ENCODE measurements at places on chromosomes 4 and X.

GRCh38 chr4:47391256-47391655 lies 72.2 kb downstream of the COMMD8 start:
- no peak for DNase-seq

- DNase-seq: no peak
Observed at GRCh38 chr4:149031399-149031798, 589.2 kb upstream of the NR3C2 start.

GRCh38 chr4:35520059-35520458 lies 724.3 kb downstream of the ARAP2 start:
- DNase-seq: no peak

DNA sequence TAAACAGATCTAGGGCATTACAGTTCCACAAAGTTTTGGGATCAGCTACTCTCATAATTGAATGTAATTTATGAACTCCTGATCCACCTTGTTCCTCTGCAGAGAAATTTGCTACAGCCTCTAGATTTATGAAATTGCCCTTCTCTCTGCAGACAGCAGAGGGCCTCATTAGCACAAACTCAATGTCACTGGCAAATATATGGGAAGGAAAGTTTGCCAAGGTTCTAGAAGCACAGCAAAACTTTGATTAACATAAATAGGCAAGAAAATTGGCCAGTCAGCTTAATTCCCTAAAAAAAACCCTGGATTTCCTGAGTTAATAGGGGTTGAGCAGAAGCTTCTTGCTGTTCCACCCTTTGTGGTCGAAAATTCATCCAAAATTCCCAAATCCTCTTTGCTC lies 31.5 kb downstream of the PRPS1 start:
- DNase-seq: no peak

DNA sequence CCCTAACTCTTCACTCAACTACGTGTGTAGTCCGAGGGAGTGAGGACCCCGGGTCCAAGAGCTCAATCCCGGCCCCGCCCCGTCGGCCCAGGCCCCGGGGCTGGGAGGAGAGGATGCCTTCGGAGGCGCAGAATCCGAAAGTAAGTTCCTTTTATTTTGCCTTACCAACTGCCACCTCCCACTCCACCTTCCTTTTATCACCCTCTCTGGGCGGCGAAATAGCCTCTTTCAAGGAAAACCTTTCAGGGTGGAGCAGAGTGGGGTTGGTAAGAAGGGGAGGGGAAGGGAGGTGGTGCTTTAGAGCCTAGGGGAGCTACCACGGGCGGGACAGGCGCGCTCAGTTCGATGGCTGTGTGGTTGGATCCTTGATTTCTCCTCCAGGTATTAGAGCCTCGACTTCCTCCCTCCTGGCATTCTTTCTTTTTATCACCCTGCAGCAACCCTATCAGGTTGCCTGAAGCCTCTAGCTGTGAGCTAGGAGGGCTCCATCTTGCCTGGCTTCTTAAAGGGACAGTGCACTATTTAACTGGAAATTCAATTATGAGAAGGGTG lies 191.2 kb downstream of the RRAGB start:
- no peak for DNase-seq

DNA sequence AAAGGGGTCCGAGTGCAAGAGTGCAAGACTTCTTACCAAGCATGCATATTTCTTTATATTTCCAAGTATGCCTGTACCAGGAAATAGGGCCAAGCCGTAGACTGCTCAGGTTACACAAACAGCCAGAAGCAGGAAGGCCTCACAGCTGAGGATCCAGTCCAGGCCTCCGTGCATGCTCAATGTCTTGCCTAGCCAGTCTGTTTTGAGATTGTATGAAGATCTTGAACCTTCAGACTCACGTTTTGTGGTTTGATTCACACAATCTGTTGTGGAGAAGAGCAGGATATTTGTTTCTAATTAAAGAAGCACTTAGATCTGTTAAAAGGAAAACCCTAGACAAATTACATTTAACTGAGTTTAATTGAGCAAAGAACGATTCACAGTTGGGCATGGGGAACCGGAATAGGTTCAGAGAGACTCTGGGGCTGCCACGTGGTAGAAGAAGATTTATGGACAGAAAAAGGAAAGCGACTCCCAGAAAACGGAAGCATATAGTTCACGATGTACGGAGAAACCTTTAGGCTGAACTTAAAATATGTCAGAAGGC lies 1.2 kb downstream of the MGST2 start:
- DNase-seq: no peak

- no peak for DNase-seq
Observed at GRCh38 chr4:181671672-181672071, 571.5 kb upstream of the TENM3 start.

- DNase-seq: no peak
Observed at GRCh38 chr4:105543346-105543745, 9.1 kb upstream of the ARHGEF38 start.

GRCh38 chr4:35556387-35556786 lies 687.9 kb downstream of the ARAP2 start:
- no peak for DNase-seq

- DNase-seq: no peak
Observed at GRCh38 chr4:168791376-168791775, 218.7 kb downstream of the CBR4 start.

- DNase-seq: no peak
Observed at GRCh38 chr4:59825104-59825503, 1375.0 kb upstream of the ADGRL3 start.

DNA sequence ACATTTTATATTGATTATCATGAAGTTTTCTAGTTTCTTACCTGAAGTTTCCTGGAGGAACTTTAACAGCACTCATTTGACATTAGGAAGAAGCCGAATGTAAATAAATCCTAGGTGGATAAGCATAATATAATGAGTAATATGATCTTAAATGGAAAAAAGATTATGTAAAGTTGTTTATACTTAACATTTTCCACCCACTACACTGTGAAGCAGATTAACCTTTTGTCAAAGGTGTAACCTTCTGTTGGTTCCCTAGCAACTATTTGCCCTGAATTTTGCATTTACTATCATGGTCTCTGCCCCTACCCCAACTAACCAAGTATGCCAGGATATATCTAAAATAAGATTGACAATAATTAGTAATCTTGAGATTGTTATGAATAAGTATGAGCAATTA lies at the start of gene UGT2A1:
TSS of gene UGT2A1 (minus strand) at position 101 of the 400 bp plus-strand sequence. CDS start 5,603 bp downstream, outside the sequence.
- DNase-seq: no peak

DNA sequence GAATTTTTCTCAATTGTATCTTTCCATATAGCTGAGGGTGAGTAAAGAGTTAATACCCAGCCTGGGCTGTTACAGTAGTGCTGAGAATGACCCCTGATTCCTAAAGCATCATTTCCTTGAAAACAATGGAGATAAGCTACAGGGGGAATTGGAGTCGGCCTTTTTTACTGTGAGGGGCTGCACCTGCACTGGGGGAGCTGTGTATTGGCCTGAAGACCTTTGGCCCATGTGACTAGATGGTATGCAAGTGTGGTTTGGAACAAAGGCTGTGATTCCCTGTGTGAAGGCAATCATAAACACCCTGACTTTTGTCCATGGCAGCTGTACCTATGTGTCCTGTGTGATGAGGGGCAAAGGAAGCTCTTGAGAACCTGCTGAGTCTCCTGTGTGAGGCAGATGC lies 124.0 kb upstream of the HPGD start:
- no peak for DNase-seq

Measured in omental fat pad (tissue), 4 donors.